ENCODE measurements at places on chromosomes 7 and 10.

DNA sequence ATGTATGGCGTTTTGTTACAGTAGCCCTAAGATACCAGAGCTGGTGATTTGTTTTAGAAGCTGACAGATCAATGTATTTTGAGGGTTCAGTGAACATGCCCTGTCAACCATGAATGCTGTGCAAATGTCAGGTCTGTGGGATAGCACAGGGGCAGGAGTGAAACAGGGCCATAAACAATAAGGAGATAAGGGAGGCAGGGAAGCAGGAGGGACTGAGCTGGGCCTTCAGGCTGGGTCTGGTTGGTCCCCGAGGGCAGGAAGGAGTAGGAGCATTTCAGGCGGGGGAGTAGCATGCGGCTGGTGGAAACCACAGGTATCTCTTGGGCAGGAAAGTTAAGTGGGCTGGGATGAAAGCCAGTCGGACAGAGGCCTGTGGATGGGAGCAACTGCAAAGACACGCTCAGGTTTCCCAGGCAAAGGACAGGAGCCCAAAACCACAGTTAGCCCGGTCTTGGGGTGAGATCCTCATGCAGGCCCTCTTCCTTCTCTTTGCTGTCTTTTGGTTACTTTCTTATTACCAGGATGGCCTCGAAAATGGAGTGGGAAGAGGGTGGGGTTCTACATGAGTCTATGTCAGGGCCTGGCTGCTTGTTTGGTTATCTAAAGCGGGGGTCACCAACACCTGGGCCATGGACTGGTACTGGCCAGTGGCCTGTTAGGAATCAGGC lies 69.5 kb upstream of the SEPHS1 start:
- no peak for DNase-seq

DNA sequence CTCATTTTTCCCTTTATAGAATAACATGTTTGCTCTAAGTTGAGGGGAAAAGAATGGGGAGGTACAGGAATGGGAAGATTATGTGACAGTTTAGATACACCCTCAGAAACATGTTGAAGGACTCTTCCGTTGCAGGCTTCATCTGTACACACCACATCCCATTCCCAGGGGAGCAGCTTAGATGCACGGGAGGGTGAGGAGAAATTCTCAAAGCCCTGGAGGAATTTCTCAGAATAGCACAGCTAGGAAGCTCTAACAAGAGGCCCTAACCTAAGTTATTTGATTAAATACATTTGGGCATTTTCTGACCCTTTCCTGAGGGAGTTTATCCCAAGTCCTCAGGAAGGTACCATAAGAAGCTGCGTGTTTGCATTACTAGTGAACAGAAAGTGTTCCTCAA lies 660.2 kb upstream of the IGFBP3 start:
- no peak for DNase-seq

- no peak for DNase-seq
Observed at GRCh38 chr7:112487457-112488263, 6.9 kb downstream of the LSMEM1 start.

DNA sequence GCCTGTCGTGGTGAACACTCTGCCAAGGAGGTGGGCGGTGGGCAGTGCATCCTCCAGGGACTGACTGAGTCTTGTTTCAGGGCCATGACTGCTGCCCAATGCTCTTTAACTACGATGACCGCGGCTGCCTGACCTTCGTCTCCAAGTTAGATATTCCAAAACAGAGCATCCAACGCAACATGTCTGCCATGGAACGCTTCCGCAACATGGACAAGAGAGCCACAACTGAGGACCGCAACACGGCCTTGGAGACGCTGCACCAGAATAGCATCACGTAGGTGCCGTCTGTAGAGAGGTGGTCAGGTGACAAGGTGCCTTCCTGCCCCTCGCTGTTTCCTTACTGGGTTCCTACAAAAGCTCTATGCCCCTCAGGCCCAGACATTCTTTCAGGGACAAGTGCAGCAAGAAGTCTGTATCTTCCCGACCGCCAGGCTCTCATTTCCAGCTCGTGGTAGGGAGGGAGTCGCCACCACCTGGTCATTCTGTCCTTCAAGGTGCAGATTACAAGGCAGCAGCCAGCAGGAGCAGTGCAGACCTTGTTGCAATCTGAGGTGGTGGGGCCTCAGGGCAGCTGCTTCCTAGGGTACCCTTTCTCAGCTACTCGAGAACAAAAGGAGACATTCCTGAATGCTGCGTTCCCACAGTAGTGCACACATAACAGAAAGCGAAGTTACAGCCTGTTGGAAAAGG lies 14.9 kb upstream of the ARPC1B start:
- DNase-seq, result no peak

GRCh38 chr10:131737543-131738395 lies 163.0 kb upstream of the PPP2R2D start:
- DNase-seq, result no peak

DNA sequence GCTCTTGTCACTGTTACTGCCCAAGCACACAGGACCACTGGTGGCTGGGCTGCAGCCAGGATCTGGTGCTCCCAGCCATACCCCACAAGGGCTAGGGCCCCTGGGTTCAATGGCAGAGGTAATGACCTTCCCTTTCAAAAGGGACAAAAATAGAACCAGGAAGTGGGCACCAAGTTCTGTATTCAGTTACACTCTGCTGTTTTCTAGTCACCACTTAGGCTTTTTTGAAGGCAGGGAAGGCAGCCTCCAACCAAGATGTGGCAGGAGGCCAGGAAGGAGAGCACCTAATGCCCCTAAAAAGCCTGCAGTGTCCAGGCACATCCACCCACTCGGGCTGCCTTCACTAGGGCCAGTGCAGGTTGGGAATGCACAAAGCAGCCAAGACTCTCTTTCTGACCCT lies 47.8 kb downstream of the NOD1 start:
- DNase-seq, result no peak

GRCh38 chr10:69650589-69651261 lies 20.7 kb downstream of the FAM241B start:
- no peak for DNase-seq

DNA sequence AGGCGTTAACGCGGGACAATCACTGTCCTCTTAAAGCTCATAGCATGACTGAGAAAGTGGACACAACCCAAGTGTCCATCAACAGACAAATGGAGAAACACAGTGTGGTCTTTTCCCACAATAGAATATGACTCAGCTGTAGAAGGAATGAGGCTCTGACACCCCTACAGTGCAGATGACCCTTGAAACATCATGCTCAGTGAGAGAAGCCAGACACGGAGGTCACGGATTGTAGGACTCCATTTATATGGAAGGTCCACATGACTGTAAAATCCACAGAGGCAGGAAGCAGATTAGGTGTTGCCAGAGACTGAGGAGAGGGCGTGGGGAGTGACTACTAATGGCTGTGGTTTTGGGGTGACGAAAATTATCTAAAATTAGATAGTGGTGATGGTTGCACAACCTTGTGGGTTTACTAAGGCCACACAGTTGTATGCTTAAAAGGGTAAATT lies 6.1 kb upstream of the NCAPG2 start:
- DNase-seq, result no peak

DNA sequence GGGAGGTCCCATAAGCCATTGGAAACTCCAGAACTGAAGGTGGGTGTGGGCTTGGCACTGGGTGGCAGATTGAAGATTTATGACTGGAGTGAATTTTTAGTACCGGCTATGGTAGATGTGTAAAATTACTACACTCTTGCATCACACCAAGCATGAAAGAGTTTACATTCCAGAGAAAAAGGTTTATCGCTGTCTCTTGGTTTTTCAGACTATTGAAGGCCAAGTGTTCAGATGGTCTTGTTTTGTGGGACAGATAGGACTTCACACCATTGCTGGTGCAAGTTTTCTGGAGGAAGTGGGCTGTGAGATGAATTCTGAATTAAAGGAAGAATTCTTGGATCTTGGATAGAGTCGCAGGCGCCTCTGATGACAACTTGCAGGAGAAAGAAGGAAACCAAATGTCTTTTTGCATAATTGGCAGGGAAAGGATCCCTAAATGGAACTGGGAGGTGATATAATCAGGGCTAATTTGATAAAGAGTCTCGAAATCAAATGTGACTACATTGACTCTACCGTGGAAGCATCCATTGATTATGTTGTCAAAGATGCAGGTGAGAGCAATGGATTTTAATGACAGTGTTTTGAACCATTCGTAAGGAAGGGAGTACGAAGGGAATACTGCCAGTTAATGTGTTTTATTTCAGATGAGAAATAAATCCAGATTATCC lies 14.2 kb upstream of the NMT2 start:
- no peak for DNase-seq

GRCh38 chr10:86411852-86412560 lies 45.4 kb upstream of the GRID1 start:
- no peak for DNase-seq

- DNase-seq, result no peak
Observed at GRCh38 chr10:107434854-107435253, 270.3 kb upstream of the SORCS1 start.

DNA sequence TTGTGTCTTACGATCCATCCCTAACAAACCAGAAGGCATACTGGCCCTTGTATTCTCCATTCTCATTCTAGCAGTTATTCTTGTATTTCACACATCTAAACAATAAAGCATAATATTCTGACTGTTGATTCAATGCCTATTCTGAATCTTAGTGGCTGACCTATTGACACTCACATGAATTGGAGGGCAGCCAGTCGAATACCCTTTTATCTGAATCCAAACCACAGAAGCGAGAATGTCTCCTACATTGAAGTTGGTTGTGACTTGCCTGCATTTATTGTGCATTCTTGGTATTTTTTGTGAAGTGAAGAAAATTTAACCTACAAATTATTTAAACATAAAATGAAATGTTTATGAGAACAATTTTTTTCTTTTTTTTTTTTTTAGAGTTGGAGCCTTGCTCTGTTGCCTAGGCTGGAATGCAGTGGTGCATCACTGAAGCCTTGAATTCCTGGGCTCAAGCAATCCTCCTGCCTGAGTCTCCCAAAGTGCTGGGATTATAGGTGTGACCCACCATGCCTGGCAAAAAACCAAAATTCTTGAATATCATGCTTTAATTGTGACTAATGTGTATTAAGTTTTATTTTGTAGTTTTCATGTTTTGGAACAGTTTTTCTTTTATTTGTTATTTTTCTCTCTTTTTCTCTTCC lies 22.7 kb downstream of the EXOC4 start:
- no peak for DNase-seq

GRCh38 chr7:144812379-144813283 lies 23.2 kb downstream of the TPK1 start:
- no peak for DNase-seq

DNA sequence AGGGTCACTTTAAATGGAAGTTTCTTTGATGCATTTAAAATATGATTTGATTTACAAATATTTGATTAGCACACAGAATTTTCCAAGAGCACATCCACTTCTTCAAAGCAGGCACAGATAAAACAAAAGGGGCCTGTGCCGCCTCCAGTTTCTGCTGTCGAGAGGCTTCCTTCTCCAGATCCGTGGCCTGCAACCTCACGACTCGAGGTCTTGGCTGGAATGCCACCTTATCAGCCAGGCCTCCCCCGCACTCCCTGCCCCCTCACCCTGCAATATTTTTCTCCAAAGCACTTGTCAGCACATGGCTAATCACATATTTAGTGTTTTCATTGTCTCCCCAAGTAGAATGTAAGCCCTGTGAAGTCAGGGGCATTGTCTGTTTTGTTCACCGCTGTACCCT lies 12.5 kb downstream of the PYROXD2 start:
- no peak for DNase-seq

DNA sequence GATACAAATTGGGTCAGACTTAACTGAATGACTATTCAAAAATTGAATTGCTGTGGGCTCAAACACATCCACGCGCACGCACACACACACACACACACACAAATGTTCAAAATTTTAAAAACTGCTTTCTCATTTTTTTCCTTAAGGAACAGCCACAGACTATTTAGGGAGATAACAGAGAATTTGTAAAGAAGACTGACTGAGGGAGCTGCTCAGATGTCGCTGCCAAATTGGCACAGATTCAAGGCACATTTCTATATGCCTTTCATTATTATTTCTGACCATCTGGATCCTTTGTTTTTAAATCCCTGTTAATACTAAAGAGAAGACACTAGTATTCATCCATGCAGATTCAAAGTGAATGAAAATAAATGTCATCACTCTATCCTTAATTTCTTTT lies 154.8 kb downstream of the DGKB start:
- no peak for DNase-seq

- DNase-seq, result no peak
Observed at GRCh38 chr10:83555264-83555663, 584.0 kb upstream of the GHITM start.

GRCh38 chr10:4234661-4235060 lies 449.7 kb upstream of the KLF6 start:
- DNase-seq, result no peak

DNA sequence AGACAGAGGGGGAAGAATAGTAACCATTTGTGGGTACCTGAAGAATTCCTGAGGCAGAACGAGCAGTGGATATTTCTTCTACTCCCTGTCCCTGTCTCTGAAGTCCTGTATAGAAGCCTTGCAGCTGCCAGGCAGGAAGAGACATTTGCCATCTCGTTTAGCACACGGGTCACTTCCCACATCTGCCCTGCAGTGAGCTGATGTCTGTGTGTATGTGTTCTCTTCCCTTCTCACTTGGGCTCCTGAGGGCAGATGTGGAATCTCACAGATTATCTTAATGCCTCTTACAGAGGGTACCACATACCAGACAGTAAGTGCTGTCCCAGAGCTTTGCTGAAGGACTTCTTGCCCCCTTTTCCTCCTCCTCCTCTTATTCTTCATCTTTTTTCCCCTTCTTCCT lies 14.1 kb upstream of the TRPV6 start:
- no peak for DNase-seq

DNA sequence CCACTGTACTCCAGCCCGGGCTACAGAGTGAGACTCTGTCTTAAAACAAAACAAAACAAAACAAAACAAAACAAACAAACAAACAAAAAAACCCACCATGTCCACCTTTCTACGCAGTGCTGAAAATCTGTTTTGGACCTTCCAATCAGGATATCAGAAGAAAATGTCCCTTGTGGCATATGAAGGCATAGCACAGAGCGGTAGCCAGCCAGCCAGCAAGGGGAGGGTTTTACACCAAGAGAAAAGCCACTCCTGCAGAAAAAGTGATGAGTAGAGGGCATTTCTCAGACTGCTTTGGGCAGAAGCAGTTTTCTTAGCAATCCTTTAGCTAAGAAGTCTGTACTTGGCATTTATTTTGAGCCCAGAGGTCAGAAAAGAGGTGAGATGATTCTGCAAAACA lies 612.2 kb downstream of the TYW1 start:
- DNase-seq, result no peak

All from substantia nigra (tissue), 51 donors.